ENCODE measurements at places on chromosomes 5 and 9.
A peak's percentile ranks its signal among the peaks of the same experiment; 100 is the strongest.

GRCh38 chr5:110323357-110323756 lies 403.1 kb downstream of the TMEM232 start:
- no peak for DNase-seq

DNA sequence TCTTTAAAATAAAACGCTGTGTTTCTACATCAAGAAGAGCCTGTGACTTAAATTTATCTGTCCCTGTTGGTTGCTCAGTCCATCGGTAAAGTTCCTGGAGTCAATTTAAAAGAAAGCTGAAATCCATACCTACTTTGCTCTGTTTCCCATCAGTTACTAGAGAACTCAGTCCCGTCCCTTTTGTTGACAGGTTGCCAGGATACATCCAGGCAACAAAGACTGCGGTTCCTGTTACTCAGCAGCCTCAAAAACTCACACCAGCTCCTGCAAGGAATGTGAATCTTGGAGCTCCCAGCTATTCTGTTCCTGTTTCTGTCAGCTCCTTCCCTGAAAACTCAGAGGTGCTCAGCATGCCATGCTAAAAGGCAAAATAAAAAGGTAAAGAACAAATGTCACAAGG lies at the start of gene ZNF474:
Gene ZNF474, plus strand, starts transcription at position 241 of the 400 bp plus-strand sequence. CDS start 22,445 bp downstream, outside the sequence.
- DNase-seq: peak; percentile 93

DNA sequence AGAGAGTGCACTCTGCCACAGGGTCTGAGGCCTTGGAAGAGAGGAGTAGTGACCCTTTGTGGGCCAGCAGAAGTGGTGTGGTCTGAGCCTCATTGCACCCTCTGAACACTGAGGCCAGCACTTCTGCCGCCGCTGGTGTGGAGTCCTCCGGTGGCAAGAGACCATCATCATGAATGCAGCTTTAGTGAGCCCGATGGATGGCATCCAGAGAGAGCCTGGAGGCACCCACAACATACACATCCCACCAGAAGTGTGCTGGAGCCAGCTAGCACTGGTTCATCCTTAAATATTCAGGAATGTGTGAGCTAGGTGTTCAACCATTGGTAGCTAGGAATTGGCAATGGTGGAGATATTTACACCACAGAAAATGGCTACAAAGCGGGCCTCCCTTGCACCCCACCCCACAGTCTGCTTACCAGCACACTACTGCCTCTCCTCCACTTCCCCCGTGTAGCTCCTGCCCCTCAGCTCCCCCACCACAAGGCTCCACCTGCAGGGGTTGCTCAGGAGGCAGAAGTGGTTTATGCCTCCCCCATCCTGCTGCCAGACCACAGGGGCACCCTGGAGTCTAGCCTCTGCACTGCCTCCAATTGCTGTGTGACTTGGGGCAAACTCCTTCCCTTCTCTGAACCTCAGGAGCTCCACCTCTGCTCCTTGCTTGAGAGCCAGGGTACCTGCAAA lies 16.4 kb downstream of the SLC6A7 start:
- DNase-seq: no peak

GRCh38 chr5:19256036-19256435 lies 732.0 kb downstream of the CDH18 start:
- DNase-seq: no peak

DNA sequence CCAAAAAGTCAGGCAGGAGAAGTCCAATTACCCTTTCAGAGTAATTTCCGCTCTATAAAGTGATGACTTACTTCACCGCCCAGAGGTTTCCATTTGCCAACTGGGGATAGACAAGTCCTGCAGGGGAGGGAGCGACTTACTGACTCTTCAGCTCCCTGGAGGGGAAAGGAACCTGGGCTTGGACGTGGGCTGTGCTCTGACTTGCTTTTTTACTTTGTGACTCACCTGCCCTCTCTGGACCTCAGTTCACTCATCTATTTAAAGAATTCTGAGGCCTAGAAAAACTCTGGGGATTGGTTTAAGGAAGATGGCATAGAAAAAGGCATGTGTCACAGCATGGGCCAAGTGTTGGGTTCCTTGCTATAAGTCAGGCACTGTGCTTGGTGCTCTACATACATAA lies 180.4 kb upstream of the TRIM32 start:
- DNase-seq: no peak

GRCh38 chr5:124660229-124661093 lies 86.0 kb downstream of the ZNF608 start:
- peak; percentile 41 for DNase-seq

- DNase-seq: no peak
Measured at GRCh38 chr9:85392260-85392659, 349.5 kb downstream of the AGTPBP1 start.

- peak; percentile 22 for DNase-seq
Measured at GRCh38 chr5:169385636-169386035, 84.7 kb upstream of the SLIT3 start.

GRCh38 chr9:107721705-107722245 lies 232.2 kb upstream of the KLF4 start:
- no peak for DNase-seq

DNA sequence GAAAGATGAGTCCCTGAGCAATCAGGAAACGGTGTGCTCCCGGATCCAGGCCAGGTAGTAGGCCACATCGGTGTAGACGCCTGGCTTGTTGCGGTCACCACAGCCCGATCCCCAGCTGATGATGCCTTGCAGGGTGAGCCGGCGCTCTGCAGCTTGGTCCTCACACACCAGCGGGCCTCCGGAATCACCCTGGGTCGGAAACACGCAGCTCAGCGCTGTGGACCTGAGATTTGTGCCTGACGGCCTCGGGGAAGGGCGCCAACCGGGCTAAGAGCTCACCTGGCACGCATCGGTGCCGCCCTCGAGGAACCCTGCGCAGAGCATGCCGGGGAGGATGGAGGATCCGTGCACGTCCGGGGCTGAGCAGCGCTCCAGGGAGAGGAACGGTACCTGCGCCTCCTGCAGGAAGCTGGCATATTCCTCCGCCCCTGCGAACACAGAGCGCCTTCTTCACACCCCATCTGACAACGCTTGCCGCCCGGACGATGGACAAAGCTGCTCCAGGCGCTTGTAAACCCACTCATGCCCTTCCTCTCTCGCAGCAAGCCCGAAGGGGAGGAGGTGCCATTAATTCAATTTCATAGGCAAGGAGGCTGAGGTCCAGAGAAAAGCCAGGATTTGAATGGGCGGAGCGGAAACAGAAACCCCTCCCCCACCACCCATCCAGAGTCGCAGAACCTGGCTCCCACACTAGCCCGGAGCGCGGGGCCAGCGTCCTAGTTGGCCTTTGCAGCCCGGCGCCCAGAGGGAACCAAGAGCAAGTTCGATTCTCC lies 2.0 kb upstream of the PFN3 start:
- DNase-seq: no peak

- DNase-seq: no peak
Measured at GRCh38 chr5:139577689-139578290, 16.7 kb downstream of the UBE2D2 start.

GRCh38 chr5:129440424-129440823 lies 19.7 kb upstream of the ADAMTS19 start:
- no peak for DNase-seq

- peak; percentile 77 for DNase-seq
Measured at GRCh38 chr9:127742435-127743088, 7.5 kb upstream of the TOR2A start.

GRCh38 chr9:13556656-13557055 lies 277.2 kb upstream of the MPDZ start:
- DNase-seq: no peak

DNA sequence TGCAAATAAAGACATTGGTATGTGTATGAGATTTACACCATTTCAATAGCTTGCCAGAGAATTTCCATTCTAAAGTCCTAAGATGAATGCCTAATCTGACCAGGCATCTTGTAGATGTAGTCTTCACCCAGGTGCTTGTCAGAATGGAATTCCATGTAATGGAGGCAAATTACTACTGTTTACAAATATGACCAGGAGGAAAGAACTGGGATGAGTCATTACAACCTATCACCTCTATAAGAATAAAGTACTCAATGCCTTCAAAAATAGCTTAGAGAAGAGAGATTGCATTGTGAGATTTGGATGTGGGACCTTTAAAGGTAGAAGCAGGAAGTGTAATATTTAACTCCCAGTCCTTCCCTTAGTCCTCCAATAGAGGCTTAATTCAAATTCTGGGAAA lies 507.0 kb upstream of the PTGER4 start:
- DNase-seq: no peak

DNA sequence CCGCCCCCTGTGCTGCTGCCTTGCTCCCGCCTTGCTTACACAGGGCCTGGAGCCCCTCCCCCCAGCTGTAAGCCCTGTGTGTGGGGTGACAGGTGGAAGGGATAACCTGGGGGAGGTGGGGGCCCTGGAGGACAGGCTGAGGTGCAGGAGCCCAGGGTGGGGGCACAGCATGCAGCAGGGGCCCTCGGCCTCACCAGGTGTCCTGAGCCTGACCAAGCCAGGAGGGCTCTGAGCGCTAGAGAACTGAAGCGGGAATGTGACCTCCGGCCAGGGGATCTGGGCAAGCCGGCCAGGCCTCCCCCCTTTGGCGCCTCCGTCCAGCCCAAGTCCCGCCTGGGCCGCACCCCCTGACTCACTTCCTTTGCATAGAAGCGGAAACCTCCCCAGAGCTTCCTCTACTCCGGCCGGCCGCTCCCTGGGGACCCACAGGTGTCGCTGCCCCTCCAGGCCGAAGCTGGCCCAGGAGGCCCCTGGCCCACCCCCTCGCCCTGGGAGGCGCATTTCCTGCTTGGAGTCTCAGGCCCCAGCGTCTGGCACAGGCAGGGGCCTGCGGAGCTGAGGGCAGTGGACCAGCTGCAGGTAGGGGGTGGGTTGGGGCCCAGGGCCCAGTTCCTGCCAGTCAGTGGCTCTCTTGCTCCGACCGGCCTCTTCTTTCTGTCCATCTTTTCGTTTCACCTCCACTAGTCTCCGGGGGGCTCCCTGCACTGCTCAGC lies at the start of gene TOR4A:
Gene TOR4A, plus strand, starts transcription at position 398 of the 713 bp plus-strand sequence. CDS start 964 bp downstream, outside the sequence.
- peak; percentile 55 for DNase-seq

DNA sequence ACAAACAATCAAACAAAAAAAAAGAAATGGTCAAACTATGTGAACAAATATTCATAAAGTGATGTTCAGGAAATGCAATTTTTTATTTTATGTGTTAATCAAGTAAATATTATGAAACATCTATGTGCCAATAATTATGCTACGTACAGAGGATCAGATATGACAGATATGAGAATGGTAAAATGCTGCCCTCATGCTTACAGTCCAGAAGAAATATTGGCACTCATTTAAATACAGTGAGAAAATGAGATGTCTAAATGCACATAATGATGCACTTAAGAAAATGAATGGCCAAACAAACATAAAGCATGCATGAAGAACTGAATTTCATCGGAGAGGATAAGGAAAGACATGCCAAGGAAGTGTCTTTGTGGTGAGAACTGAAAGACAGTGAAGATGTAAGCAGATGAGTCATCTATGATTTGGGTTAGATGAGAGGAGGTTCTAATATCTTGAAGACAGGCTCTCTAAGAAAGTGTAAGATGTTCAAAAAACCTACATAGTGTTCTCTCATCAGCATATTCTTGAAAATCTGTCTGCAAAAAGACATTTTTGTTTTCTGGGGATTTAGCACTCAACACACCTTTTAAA lies 1231.1 kb upstream of the ACO1 start:
- DNase-seq: no peak

GRCh38 chr5:170693701-170694100 lies 89.8 kb upstream of the GABRP start:
- no peak for DNase-seq

DNA sequence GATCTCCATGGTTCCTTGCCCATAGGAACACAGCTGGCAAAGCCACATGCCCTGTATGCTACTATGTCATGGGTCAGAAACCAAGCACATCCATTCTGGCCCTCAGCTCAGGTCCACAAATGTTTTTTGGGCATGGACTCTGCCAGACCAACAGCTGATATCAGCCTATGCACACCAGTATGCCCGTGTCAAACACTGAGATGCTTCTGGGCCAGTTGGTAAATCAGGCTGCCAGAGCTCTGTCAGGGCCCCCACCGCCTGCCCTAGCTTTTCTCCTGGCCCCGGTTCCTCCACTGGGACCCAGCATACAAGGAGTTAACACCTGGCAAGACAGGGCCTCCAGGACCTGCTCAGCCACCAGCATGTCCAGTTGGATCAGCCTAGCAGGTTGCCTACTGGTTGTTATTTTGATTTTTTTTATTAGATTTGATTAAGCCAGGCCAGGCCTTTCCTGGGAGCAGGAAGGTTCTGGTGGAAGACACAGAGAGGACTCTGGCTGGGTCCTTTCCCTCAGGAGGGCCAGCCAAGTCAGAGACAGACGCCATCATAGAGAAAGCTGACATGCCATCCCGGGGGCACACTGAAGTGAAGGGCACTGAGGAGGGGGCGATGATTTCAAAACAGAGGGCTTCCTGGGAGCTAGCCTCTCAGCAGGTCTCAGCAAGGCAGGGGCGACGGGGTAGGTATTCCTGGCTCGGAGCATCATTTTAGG lies 65.8 kb downstream of the TSTD2 start:
- no peak for DNase-seq

DNA sequence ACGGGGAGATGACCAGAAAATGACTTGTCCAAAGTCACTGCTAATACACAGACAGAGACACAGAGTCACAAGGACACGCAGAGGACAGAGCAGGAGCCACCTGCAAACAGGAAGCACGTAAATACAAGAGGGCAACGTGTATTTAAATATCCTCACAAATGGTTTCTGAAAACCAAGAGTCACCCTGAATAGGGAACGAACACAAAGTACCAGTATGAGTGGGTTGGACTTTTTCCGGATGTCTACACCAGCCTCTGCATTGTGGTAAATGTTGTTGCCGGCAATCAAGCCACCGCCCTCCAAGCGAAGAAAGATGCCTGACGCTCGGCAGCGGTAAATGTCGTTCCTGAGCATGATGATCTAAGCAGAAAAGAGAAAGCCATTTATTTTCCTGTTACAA lies 44.5 kb downstream of the FBXO10 start:
- no peak for DNase-seq

- no peak for DNase-seq
Measured at GRCh38 chr5:16384222-16384621, 81.4 kb downstream of the ZNF622 start.

DNA sequence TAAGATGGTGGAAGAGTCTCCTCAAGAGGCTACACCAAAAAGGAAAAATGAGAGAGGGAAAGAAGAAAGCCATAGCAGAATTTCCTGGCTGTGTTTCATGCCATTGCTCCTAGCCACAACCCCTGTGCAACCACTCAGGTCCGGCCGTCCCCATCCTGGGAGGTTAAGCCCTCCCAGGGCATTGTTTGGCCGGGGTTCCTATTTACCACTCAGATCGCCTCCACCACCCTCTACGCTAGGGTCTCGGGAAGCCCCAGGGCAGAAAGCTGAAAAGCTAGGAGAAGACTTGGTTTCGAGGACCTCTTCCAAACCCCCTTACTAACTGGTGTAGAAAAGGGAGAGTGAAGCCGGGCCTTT lies 715 bp downstream of the RC3H2 start:
- DNase-seq: no peak

DNA sequence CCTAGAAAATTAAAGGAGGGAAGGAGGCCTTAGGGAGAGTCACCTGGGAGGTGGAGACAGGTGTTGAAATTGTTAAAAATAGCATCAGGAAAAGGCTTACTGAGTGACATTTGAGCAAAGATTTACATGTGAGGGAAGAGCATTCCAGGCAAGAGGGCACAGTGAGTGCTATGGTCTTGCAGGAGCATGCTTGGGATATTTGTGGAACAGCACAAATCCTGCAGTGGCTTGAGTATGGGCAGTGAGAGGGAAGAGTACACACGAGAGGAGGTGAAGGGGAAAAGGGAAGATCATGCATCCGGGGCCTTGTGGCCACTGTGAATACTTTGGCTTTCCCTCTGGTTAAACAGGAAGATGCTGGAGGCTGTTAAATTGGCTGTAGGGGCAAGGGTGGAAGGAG lies 36.6 kb downstream of the ACER2 start:
- no peak for DNase-seq

- DNase-seq: peak; percentile 64
Measured at GRCh38 chr9:72362680-72363139, 2.3 kb downstream of the ZFAND5 start.
